ENCODE measurements at places on chromosomes 5 and 9. TPM values are rescaled to one million over a fixed set of nuclear protein-coding genes. Genes with fewer than 3 reads are reported as not detected.

DNA sequence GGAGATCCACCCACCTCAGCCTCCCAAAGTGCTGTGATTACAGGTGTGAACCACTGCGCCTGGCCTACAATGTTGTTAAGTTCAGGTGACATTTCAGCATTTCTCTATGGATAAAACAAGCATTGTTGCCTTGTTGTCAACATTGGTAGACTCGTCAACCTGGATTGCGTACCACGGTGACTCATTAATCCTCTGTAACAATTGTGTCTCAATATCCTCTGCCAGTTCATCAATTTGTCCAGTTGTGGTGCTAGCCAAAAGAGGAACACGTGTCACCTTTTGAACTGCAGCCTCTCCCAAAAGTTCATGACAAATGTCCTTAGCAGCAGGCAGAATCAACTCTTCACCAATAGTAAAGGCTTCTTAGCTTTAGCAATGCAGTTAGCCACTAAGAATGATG, 46.3 kb upstream of the LARP1 start:
- no peak for DNase-seq
- no peaks in the 10 kb centered on the region for H3K27me3 ChIP-seq
- H3K27ac ChIP-seq = no peak overlapping the region
- H3K36me3 ChIP-seq = no peaks in the 10 kb centered on the region

- no peaks in the 10 kb centered on the region for H3K27me3 ChIP-seq
- peaks cover 79% of the 10 kb centered on the region for H3K4me1 ChIP-seq
- DNase-seq = peak; percentile 61
- peak overlapping the region; percentile 37 for H3K27ac ChIP-seq
- no peaks in the 10 kb centered on the region for H3K36me3 ChIP-seq
These were observed 34.1 kb downstream of the NEK6 start for GRCh38 chr9:124291801-124292396.

Gene PCDHA1
- total RNA-seq = not detected

DNA sequence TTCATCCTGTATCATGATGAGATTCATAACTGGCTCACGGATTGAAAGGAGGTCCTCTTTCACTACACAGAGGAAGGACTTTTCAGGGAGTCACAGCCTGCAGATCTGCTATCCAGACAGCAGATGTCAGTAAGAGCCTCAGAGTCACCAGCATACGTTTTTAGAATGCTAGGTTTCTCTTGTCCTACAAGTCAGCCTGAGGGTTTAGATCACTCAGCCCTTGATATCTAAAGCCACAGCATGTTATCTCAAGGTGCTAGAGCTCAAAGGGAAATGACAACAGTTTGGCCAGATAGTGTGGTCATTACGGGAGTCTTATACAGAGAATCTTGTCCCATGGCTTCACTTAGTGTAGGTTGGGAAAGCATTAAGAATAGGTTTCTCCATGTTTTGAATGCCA, 30.9 kb upstream of the SLC46A2 start:
- peaks cover 3% of the 10 kb centered on the region for H3K27me3 ChIP-seq
- DNase-seq = no peak
- no peak overlapping the region for H3K4me3 ChIP-seq

Gene CD72
- 1.2 TPM for total RNA-seq

GRCh38 chr5:152144030-152144429, 219.4 kb upstream of the GLRA1 start:
- DNase-seq = no peak
- no peaks in the 10 kb centered on the region for H3K36me3 ChIP-seq
- no peaks in the 10 kb centered on the region for H3K4me1 ChIP-seq
- no peak overlapping the region for H3K4me3 ChIP-seq
- H3K27ac ChIP-seq = no peak overlapping the region

GRCh38 chr5:121218086-121218485, 633.6 kb upstream of the FTMT start:
- no peak for DNase-seq
- no peaks in the 10 kb centered on the region for H3K4me1 ChIP-seq
- H3K4me3 ChIP-seq = no peak overlapping the region
- H3K27ac ChIP-seq = no peak overlapping the region
- H3K27me3 ChIP-seq = no peaks in the 10 kb centered on the region

Gene PIP5KL1
- 0.39 TPM for total RNA-seq

GRCh38 chr5:59829386-59829785, 64.1 kb downstream of the PDE4D start:
- H3K4me1 ChIP-seq = no peaks in the 10 kb centered on the region
- H3K27ac ChIP-seq = no peak overlapping the region
- H3K4me3 ChIP-seq = no peak overlapping the region
- H3K27me3 ChIP-seq = peaks cover 8% of the 10 kb centered on the region

GRCh38 chr9:120774719-120775118, 18.5 kb downstream of the FBXW2 start:
- H3K27me3 ChIP-seq = no peaks in the 10 kb centered on the region
- no peaks in the 10 kb centered on the region for H3K4me1 ChIP-seq
- H3K36me3 ChIP-seq = peaks cover 4% of the 10 kb centered on the region
- no peak overlapping the region for H3K4me3 ChIP-seq
- no peak for DNase-seq
- H3K27ac ChIP-seq = no peak overlapping the region

Gene SLC46A2
- total RNA-seq = not detected

Gene SLC25A46
- total RNA-seq = 63.9 TPM

DNA sequence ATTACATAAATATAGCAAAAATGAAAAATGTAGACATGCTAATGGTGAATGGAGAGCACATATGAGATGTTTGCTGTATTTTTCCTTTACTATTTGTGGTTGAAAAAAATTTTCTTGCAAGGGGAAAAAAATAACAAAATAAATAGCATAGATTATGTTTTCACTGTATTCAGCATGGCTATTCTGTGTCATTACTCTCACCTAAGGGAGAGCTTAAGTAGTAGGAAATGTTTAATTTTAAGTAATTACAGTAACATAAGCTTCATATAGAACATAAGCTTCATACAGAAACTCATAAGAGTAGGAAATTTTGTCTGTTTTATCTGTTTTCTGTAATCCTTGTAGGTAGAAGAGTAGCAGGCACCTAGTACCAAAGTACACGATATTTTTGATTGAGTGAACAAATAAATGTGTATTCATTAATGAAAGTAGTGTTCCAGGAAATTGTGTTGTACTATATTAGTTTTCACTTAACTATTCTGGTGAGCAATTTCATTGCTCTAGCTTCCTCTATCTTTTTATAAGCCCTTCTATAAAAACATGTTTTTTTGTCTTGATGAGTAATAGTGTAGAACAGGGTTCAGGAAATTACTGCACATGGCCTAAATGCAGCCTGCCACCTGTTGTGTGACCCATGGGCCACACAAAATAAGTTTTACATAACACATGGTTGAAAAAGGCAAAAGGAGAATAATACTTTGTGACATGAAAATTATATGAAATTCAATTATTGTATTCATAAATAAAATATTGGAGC, 1025.0 kb upstream of the CDH10 start:
- DNase-seq = no peak
- H3K36me3 ChIP-seq = no peaks in the 10 kb centered on the region
- no peaks in the 10 kb centered on the region for H3K4me1 ChIP-seq
- no peaks in the 10 kb centered on the region for H3K27me3 ChIP-seq

GRCh38 chr5:151469992-151470391, 22.6 kb downstream of the SLC36A1 start:
- H3K27me3 ChIP-seq = no peaks in the 10 kb centered on the region
- DNase-seq = no peak
- no peaks in the 10 kb centered on the region for H3K4me1 ChIP-seq
- no peak overlapping the region for H3K27ac ChIP-seq
- no peak overlapping the region for H3K4me3 ChIP-seq
- peaks cover 98% of the 10 kb centered on the region for H3K36me3 ChIP-seq

DNA sequence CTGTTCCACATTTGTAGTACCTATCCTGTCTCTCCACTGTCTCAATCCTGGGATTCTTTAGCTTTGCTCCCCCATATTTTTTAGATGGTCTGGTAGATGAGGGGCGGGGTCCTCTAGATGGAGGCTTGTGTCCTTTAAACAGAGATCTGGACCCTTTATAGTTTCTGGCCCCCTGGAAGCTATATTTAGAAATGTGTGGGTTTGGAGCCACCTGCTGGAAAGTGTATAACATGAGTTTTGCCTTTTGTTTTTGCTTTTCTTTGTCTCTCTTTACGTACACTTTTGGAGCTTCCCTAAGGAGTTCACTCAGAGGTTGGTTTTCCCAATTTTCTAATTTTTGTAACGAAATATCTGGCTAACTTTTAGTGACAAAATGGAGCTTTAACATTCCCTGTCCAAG, 110.7 kb downstream of the CFAP95 start:
- no peak overlapping the region for H3K27ac ChIP-seq
- no peak for DNase-seq
- no peaks in the 10 kb centered on the region for H3K27me3 ChIP-seq
- H3K4me1 ChIP-seq = no peaks in the 10 kb centered on the region
- H3K4me3 ChIP-seq = no peak overlapping the region

DNA sequence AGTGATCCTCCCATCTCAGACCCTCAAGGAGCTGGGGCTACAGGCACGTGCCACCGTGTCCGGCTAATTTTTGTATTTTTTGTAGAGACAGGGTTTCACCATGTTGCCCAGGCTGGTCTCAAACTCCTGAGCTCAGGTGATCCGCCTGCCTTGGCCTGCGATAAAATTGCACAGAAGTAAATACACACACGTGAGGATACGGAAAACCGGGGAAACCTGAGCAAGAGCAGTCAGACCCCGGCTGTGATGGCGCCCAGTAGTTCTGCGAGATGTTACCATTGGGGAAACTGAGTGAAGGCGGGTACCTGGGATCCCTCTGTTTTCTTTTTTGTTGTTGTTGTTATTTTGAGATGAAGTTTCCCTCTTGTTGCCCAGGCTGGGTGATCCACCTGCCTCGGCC, 114.9 kb downstream of the C9orf50 start:
- H3K4me1 ChIP-seq = peaks cover 3% of the 10 kb centered on the region
- no peak overlapping the region for H3K4me3 ChIP-seq
- peaks cover 23% of the 10 kb centered on the region for H3K36me3 ChIP-seq
- DNase-seq = no peak
- H3K27ac ChIP-seq = no peak overlapping the region

Gene GRIN3A
- total RNA-seq = 0.24 TPM

Gene RPP25L
- 44.2 TPM for total RNA-seq

Gene SARDH
- total RNA-seq = 0.78 TPM

DNA sequence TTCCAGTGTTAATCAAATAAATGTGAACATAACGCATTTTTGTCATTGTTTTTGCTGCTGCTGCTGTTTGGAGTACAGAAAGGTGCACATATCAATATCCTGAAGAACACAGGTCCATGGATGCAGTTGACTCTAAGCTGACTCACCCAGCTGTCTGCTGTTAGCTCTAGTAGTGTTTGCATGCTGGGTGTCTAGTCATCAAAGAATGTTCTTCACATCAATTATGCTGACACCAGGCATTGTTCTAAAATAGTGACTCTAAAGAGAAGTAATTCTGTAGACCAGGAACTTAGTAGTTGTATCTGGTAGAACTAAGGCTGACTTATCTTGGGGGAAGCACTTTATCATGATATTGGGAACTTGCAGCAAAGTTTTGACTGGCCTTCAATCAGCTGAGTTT, 55.7 kb upstream of the DPYSL3 start:
- H3K27ac ChIP-seq = no peak overlapping the region
- DNase-seq = no peak
- H3K4me1 ChIP-seq = no peaks in the 10 kb centered on the region
- no peaks in the 10 kb centered on the region for H3K27me3 ChIP-seq
- no peaks in the 10 kb centered on the region for H3K36me3 ChIP-seq
- H3K4me3 ChIP-seq = no peak overlapping the region

Gene GNAQ
- total RNA-seq = 13.3 TPM

Gene SMIM23
- total RNA-seq = not detected

DNA sequence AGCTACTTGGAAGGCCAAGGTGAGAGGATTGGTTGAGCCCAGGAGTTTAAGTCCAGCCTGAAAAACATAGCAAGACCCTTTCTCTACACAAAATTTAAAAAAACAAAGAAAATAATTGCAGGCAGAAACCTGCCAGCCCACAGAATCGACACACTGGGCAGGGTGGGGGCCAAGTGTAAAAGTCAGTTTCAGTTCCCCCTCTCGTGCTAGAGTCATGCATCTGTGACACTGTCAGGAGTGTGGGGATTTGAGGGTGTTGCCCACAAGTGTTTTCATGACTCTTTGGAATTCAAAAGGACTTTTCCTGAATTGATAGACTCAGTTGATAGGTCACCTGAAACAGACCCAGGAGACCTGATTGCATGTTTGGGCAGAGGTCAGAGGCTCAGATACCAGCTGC, 47.6 kb downstream of the PRRC2B start:
- no peak overlapping the region for H3K27ac ChIP-seq
- no peak for DNase-seq
- H3K4me1 ChIP-seq = peaks cover 4% of the 10 kb centered on the region
- H3K27me3 ChIP-seq = no peaks in the 10 kb centered on the region

Gene C9orf50
- not detected for total RNA-seq

Gene TEK
- 19.4 TPM for total RNA-seq

DNA sequence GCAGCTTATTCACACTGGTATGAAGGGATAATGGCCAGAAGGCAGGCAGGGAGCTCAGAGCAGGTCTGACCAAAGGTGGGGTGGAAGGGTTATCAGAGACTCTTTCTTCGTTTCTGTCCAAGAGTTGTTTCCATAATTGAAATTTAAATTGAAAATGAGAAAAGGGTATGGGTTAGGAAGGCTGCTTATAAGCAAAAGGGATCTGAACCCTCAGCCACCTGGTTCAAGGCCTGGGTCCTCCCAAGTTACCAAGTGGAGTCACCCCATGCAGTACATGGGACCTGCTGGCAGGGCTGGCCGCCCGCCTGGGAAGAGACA, 17.8 kb downstream of the EEIG1 start:
- H3K27me3 ChIP-seq = no peaks in the 10 kb centered on the region
- no peaks in the 10 kb centered on the region for H3K36me3 ChIP-seq
- H3K4me1 ChIP-seq = peaks cover 74% of the 10 kb centered on the region
- H3K27ac ChIP-seq = no peak overlapping the region
- no peak for DNase-seq
- no peak overlapping the region for H3K4me3 ChIP-seq

Gene C5
- 0.35 TPM for total RNA-seq

DNA sequence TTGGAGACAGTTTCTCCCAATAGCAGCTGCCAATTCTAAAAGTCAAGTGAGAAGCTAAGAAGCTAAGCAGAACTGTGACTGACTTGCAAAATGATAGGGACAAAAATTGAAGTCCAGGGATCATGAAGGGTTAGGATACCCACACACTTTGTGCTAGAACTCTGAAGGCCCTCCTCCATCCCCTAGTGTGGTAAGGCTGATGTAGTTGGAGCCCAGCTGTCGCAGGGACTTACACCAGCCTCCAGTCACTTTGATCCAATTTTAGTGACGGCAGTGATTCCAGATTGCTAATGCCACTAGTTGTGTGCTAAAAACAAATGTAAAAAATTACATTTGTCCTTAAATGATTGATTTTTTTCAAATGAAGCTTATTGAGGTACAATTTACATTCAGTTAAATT, 742.7 kb upstream of the ZNF608 start:
- no peak for DNase-seq
- H3K4me3 ChIP-seq = no peak overlapping the region
- H3K36me3 ChIP-seq = no peaks in the 10 kb centered on the region
- no peaks in the 10 kb centered on the region for H3K27me3 ChIP-seq
- no peak overlapping the region for H3K27ac ChIP-seq

Gene ACSL6
- total RNA-seq = 4.5 TPM

DNA sequence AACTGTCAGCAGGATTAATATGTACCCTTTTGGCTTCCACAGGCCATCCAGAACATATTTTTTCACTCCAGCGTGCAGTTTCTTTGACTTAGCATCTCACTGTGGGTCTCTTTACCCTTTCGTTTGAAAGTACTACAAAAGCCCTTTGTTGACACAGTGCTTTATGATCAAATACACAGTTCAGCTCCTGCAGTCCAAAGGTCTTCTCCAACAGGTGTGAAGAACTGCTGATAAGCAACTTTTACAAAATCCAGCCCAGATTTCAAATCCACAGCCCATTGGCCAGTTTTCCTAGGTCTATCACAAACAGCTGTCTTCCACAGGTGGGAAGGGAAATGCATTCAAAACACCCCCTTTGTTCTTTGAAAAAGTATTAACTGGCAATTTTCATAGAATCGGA, 54.8 kb downstream of the MYO10 start:
- DNase-seq = no peak
- H3K27me3 ChIP-seq = no peaks in the 10 kb centered on the region
- no peak overlapping the region for H3K27ac ChIP-seq
- H3K36me3 ChIP-seq = no peaks in the 10 kb centered on the region
- no peak overlapping the region for H3K4me3 ChIP-seq
